ENCODE measurements at places on chromosomes 2 and 18.

- no peak for DNase-seq
Observed at GRCh38 chr2:72204786-72205503, 57.3 kb upstream of the CYP26B1 start.

- no peak for DNase-seq
Observed at GRCh38 chr18:48193521-48194492, 215.4 kb downstream of the ZBTB7C start.

DNA sequence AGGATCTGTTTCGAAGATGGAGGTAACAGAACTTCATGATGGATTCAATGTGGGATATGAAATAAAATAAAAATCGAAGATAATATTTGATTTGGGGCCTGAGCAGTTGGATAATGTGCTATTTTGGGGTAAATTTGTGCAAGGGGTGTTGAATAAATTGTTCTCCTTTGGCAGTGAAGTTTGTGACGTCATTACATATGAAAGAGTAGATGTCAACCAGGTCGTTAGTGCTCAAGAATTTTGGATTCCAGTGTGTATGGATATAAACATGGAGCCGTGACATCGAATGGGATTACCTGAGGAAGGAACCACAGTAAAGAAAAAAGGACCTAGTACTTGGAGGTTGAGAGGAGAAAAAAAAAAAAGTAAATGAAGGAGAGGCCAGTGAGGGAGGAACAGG lies 253.0 kb downstream of the NCKAP5 start:
- no peak for DNase-seq

GRCh38 chr18:54267701-54268100 lies 1.6 kb upstream of the POLI start:
- DNase-seq = no peak

GRCh38 chr2:43114210-43114609 lies 112.2 kb downstream of the ZFP36L2 start:
- DNase-seq = no peak

DNA sequence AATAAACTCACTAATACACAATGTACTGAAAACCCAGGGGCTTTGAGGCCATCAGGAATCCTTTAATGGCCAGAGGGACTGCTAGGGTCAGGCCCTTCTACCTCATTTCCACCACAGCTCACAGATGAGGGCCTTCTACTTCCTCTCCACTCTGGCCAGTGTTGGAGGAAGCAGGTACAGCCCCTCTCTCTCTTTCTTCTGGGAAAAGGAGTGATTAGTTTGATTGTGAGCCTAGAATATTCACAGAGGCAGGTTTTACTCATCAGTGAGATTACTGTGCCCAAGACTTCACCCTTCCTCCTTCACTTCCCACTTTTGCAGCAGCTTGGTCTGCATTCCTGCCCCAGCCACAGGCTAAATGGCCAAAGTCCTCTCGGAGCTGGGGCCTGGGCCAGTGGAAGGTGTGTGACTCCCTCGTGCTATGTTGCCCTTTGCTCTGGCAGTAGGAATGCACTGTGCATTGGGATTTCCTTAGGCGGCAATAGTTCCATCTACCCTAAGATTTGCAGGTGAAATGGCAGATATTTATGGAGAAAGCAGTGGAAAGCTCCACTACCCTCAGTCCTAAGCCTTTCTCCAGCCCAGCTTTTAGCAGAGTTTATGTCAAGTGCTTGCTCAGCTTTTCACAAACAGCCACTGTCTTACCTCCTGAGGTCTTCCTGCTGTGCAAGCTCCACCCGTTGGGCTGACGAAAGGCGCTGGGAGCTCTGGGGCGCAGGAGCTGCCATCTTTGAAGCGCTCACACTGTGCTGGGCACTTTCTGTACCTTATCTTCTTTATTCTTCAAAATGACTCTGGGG lies 36.2 kb upstream of the YES1 start:
- no peak for DNase-seq

DNA sequence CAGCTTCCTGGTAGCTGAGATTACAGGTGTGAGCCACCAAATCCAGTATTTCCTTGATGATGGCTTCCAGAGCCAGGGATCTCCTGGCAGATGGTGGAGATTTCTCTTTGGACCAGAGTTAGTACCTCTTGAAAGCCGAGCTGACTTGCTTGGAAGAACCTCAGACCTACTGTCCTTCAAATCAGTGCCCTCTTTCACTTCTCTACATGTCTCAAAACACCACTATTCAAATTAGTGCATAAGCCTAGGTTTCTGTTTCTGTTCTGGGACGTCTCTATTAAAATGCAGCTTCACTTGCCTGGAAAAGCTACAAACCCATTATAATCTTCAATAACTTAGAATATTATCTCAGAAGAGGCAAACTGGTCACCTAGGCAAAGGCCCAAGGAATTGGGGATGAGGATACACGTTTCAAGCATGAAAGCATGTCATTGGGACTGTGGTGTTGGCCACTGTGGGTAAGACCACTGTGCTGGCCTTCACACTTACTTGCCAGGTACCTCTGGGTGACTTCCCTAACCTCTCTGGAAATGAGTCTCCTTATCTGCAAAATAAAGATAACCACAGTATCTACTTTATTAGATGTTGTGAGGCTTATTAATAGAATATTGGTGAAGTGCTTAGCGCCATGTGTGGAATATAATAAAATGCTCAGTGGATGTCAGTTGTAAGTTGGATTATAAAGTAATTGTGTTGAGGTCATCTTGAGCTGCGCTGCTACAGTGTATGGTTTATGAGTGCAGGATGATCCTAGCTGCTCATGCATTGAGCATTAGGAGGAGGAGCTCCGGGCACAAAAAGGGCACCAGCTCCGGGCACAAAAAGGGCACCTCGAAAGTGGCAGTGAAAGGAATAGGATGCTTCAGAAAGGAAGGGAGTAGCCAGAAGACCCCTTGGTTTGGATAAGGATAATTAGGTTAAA lies 84.5 kb downstream of the DOCK10 start:
- no peak for DNase-seq

GRCh38 chr2:200469708-200470211 lies 40.1 kb downstream of the KCTD18 start:
- DNase-seq = no peak

DNA sequence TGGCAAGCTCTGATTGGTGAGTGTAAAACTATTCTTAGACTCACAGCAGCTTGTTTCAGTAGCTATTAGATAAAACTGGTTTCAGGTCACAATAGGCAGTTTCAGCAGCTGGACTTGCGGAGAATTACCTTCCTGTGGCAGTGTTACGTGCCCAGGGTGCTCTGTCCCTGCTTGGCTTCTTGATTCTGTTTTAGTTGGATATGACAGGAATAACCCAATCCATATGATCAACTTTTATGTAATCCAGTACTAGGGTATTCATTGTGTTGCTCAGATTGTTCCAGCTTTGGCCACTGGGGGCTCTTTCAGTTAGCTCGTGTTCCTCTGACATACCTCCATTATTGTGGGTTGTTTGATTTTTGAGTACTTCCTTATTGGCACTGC lies 43.1 kb downstream of the INPP4A start:
- DNase-seq = no peak

DNA sequence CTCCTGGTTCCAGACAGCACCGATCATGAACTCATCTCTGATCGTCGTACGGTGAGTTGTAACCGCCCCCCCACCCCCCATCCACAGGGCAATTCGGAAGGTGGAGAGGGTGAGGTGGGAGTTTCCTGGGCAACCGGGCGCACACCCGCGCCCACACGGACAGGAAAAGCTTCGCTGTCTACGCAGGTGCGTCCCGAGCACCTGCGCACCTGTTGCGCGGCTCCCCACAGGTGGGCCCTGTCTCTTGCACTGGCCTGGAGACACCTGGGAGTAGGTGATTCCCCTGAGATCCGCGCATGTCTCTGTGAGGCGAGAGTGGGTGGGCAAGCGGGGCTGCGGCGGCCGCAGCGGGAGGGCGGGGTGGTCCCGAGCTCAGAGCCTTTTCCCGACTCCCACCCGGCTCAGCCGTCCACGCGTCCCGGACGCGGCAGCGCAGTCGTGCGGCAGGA lies 459 bp upstream of the ATP6V1C2 start:
- DNase-seq = no peak

DNA sequence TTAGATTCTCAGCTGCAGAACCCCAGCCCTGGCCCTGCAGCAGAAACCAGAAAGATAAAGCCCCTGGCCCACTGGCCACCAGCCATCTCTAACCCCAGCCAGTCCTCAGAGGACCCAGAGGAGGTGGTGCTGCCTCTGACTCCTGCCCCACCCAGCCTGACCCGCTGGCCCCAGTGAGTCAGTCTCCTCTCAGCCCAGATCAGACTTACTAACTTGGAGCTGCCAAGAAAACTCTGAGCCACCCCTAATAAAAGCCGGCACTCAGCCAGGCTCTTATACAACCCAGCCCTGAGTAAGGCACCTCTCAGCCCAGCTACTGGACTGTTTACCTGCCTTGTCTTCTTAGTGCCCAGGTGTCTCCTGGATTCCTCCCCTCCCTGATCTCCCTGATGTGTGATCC lies 2.0 kb downstream of the SLC14A2 start:
- no peak for DNase-seq

GRCh38 chr2:203025592-203025991 lies 10.9 kb downstream of the NBEAL1 start:
- no peak for DNase-seq

GRCh38 chr2:230904856-230905447 lies 20.1 kb downstream of the GPR55 start:
- no peak for DNase-seq

- DNase-seq = no peak
Observed at GRCh38 chr2:90207454-90208058, 1516.1 kb downstream of the RPIA start.

- no peak for DNase-seq
Observed at GRCh38 chr18:12571630-12572029, 86.3 kb downstream of the SPIRE1 start.

DNA sequence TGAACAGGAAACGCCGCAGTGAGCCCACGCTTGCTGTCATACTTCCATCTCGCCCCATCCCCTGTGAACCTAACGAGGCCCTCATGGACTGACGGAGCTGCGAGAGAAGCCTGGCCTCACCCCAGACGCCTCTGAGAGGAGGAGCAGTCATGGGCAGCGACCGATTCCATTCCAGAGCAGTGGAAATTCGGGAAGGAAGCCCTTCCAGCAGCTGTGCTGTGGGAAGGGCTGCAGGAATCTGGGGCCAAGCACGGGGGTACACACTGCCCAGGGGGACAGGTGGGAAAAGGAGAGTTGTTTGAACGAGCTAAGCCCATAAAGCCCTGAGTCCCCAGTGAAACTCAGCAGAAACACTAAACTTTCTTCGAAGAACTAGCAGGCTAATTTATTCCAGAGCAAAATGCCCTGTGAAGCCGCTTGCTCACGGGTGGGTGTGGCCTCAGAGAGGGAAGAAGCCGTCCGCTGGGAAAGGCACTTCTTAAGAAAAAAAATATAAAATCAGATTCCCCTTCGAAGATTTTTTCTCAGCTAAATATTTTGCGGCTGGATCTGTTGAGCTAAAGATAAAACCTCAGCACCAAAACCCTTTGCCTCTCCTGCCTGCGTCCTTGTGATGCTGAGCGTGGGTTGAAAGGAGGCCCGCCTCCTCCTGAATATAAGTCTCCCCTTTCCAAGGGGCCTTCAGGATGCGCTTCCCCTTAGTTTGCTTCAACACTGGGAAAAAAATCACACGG lies 38.2 kb downstream of the ANKMY1 start:
- DNase-seq = no peak

DNA sequence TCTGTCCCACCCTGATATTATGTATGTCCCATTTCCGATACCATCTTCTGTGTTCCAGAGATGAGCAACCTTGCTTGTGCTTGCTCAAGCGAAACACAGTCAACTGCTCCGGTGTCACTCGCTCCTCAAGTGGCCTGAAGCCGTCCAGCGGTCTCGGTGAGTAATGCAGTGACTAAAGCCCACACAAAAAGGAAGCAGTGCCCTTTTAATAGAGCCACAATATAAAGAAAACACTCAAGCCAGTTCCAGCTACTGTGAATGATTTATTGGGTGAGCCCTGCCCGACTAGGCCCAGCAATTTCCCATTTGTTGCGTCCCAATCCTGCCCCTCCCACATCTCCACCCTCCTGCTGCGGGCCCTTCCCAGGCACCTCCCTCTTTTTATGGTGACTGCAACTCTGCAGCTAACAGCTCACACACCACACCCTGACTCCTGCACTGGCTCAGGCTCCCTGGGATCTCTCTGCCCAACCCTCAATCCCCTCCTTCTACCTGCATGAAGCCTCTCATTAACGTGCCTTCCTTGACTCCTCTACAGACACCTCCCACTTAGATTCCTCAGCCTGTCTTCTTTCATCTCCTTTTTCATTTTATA lies 44.2 kb upstream of the DSC1 start:
- no peak for DNase-seq

- DNase-seq = no peak
Observed at GRCh38 chr2:86274918-86275275, 62.5 kb downstream of the REEP1 start.

DNA sequence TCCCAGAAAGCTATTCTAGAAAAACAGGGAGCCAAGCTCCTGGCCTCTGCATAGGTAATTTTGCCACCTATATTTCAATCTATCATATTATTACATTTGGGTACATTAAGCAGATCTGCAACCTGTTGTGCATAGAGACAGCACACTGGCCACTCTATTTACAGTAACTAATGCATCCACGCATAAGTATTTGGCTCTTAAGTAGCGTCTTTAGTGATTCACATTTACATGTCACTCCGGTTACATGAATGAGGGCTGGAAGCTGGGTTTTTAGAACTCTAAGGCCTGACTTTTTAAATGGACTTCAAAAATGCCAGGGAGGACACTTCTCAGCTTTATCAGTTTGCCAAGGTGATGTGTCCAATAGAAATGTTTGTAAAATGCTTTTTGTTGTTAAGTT lies 97.7 kb downstream of the NYAP2 start:
- no peak for DNase-seq

GRCh38 chr18:2948038-2948437 lies 64.9 kb downstream of the LPIN2 start:
- DNase-seq = no peak

DNA sequence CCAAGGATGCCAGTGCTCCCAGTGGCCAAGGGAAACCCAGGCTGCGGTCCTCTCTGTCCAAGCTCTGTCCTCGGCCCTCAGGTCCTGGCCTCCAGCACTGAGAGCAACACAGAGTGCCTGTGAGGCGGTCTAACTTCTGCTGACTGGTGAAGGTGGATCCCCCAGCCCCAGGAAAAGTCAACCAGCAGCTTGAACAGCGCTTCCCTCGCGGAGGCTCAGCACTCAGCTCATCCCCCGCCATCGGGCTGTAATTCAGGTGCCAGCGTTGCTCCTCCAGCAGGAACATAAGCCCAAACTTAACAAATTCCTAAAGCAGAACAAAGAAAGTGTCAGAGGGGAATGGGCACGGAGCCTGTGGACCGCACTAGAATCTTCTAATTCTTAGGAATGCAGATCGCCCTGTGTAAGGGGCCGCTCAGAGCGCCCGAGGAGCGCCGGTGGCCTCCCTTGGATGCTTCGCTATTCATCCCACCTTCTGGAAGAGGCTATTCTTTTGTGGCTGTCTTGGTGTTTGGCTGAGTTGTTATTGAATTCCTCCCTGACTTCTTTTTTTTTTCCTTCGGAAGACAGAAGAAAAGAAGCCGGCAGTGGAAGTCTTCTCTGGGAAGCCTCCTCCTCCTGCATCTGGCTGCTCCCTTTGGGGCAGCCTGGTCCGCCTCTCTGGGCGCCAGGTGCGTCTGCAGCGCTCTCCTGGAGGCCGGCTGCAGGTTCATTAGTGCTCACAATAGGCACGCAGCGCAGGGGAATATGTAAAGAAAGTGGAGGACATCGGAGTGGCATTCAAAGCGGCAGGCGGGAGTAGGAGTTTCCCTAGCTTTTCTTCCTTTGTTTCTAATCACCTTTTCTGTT lies 905.6 kb downstream of the TSN start:
- no peak for DNase-seq

GRCh38 chr2:61967262-61967661 lies 61.8 kb downstream of the COMMD1 start:
- DNase-seq = no peak

GRCh38 chr2:201152999-201153815 lies 29.7 kb upstream of the CASP10 start:
- DNase-seq = no peak

- DNase-seq = peak; percentile 46
Observed at GRCh38 chr2:10497797-10498251, 49.7 kb upstream of the ODC1 start.
